ENCODE measurements at places on chromosomes 6 and 20.

- DNase-seq: no peak
These were observed 334.9 kb upstream of the JARID2 start for GRCh38 chr6:14910692-14911547.

GRCh38 chr6:139306291-139306981, 14.6 kb upstream of the TXLNB start:
- no peak for DNase-seq

DNA sequence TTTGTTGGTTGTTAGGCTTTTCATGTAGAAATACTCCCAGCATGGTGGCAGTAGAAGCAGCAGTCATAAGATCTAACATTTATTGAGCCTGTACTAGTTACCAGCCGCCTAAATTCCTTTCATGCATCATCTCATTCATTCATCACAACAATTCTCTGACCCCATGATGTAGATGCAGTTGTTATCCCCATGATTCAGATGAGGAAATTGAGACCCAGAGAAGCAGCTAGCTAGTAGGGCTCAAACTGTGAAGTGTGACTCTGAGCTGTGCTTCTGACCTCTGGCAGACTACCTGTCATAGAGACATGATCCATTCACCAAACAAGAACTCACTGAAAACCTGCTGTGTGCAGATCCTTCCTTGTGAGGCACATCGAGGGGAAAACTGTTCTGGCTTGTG, 16.9 kb downstream of the RREB1 start:
- no peak for DNase-seq

DNA sequence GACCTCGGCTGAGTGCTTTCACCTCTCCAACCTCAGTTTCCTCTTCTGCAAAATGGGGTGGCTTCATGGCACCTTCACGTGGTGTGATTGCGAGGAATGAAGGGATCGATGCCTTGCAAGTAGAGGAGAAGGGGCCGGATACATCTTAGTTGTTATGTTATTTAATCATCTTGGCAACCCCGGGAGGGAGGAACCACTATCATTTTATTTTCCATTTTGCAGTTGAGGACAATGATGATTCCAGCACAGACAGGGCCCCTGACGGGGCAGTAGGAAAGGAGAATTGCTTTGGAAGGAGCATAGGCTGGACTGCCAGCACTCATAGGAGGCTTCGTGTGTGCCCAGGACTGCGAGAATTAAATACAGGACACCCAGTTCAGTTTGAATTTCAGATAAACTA, 2.5 kb upstream of the PMEPA1 start:
- no peak for DNase-seq

- DNase-seq: no peak
These were observed 7.7 kb downstream of the CCN6 start for GRCh38 chr6:112061605-112062004.

GRCh38 chr6:160733050-160733646, 31.1 kb downstream of the PLG start:
- DNase-seq: no peak

Measured in breast epithelium (tissue), 4 donors.